ENCODE measurements at places on chromosomes 12 and 14. TPM values are rescaled to one million over a fixed set of nuclear protein-coding genes. Genes with fewer than 3 reads are reported as not detected.

The PIWIL1 gene
- not detected for total RNA-seq

GRCh38 chr14:44149597-44149996 is 357.5 kb downstream of the FSCB start:
- DNase-seq = no peak

- DNase-seq = no peak
Measured at GRCh38 chr12:67426067-67426466, 156.9 kb downstream of the CAND1 start.

The CFL2 gene
- 13.9 TPM for total RNA-seq

The TEAD4 gene
- 0.44 TPM for total RNA-seq

The TUNAR gene
- total RNA-seq = not detected

The LAG3 gene
- total RNA-seq = 5.8 TPM

- DNase-seq = no peak
Measured at GRCh38 chr12:9079883-9080675, 35.6 kb downstream of the A2M start.

- DNase-seq = no peak
Measured at GRCh38 chr12:120416490-120417216, 21.3 kb upstream of the COX6A1 start.

Measured in T-cell (primary cell).